Kidney epithelial cell (primary cell): ENCODE measurements at places on chromosomes 2 and 18. TPM values are rescaled to one million over a fixed set of nuclear protein-coding genes. Genes with fewer than 3 reads are reported as not detected.

SAG gene
- total RNA-seq, result not detected in 2 replicates

MROH2A gene
- not detected in 2 replicates for total RNA-seq

GRCh38 chr18:22141211-22141610, 28.2 kb upstream of the GATA6 start:
- DNase-seq, result no peak

DNA sequence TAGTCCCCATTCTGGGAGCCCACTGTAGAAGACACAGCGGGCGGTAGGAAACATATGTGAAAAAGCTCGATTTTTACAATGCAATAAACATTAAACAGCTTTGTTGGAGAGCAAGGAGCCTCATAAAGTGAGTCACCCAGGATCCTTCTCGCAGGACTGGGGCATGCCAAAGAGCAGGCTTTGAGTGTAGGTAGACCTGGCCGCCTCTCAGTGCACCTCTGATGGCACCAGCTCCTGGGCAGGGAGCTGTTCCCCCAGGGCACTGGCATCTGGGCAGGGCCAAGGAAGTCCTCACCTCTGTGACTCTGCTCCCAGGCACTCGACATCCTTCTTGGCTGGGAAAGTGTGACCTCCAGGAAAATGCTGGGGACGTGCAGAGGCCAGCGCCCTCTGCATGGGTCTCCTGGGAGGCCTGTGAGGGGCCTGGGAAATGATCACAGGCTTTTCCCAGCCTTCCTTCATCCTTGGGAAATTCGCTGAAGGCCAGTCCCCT, 94.2 kb downstream of the POLR1A start:
- no peak for DNase-seq

GRCh38 chr2:113167115-113167932, 6.4 kb upstream of the PSD4 start:
- no peak for DNase-seq
